ENCODE measurements at places on chromosomes 6 and 20.

- DNase-seq, result no peak
Observed at GRCh38 chr6:20873425-20874190, 339.4 kb downstream of the CDKAL1 start.

DNA sequence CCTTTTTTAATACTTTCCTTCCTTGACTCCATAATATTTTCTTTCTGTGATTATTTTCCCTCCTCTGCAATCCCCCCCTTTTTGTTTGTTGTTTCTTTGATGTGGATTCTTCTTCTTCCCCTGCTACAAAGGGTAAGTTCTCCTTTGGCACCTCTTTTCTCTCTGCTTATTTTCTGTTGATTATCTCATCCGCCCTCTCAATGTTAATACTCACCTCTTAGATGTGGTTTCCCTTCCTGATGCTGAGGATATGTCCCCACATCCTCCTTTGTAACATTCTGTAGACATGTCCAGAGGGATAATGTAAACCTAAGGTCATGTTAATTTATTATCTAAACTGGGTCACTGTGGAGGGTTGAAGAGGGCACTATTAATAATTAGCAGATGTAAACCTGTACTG is 17.7 kb downstream of the FLRT3 start:
- DNase-seq, result no peak

GRCh38 chr6:104095661-104096416 is 763.9 kb downstream of the HACE1 start:
- no peak for DNase-seq

DNA sequence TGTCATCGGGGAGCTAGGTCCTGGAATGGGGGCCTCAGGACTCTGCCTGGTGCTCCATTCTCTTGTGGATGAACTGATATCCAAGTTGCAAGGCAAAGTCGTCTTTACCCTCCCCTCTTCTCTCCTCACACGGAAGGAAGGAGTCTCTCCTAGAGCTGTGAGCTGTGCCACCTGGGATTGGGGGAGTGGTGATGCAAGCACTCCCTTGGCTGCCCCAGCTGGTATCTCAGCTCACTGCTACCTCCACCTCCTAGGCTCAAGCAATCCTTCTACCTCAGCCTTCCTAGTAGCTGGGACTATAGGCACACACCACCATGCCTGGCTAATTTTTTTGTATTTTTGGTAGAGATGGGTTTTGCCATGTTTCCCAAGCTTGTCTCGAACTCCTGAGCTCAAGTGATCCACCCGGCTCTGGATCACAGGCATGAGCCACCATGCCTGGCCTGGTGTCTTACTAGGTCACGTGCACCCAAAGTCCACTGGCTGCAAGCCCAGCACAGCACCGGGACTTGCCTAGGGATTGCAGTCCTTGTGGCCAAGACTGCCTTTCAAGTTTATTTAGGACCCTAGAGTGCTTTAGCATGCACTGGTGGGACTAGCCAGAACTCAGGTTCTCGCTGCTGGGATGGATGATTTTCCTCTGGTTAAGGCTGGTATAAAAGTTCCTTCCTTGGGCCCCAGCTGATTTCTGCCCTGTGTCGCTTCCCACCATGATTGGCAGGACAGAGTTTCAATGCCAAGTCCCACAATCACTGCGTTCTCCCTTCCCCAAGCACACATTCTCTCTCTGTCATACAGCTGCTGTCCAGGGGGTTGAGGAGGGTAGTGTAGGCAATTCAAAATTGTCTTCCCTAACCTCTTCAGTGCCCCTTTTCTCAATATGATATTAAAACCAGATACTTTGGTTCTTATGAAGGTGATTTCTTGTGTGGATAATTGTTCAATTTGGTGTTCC is 33.5 kb downstream of the SMAP1 start:
- no peak for DNase-seq

- peak; percentile 58 for DNase-seq
Observed at GRCh38 chr20:38221119-38221589, 39.4 kb downstream of the KIAA1755 start.
